Activated T-helper 1 cell treated with anti-CD3 and anti-CD28 coated beads, Interleukin-2, amount 50 U/mL, for 16 hours (primary cell): ENCODE measurements at places on chromosomes 2 and 18.

DNA sequence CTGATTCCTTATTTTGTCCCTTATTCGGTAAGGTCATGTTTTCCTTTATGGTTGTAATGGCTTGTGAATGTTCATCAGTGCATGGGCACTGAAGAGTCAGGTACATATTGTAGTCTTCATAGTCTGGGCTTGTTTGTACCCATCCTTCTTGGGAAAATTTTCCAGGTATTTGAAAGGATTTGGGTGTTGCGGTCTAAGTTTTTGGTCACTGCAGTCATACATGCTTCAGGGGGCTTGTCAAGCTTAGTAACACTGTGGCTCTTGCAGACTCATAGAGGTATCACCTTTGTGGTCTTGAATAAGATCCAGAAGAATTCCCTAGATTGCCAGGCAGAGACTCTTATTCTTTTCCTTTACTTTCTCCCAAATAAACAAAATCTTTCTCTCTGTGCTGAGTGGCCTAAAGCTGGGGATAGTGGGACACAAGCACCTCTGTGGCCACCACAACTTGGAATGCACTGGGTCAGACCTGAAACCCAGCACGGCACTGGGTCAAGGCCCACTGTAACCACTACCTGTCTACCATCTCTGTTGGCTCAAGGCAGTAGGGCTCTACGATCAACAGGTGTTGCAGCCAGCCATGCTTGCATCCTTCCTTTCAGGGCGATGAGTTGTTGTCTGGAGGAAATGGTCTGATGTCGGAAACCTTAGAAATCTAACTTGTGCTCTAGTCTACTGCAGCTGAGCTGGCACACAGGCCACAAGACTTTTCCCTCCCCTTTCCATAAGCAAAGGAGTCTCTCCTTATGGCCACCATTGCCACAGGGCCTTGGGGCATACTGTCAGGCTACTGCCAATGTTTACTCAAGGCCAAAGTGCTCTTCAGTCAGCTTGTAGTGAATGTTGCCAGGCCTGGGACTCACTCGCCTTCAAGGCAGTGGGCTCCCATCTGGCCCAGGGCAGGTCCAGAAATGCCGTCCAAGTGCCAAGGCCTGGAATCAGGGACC is 21.5 kb downstream of the IL1RN start:
- DNase-seq: no peak

DNA sequence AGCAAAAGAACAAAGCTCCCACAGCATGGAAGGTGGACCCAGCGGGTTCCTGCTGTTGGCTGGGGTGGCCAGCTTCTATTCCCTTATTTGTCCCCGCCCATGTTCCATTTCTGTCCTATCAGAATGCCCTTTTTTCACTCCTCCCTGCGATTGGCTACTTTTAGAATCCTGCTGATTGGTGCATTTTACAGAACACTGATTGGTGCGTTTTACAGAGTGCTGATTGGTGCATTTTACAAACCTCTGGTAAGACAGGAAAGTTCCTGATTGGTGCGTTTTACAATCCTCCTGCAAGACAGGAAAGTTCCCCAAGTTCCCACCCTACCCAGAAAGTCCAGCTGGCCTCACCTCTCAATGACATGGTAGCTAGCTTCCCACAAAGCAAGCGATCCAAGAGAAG is 40.2 kb upstream of the UGP2 start:
- DNase-seq: no peak

GRCh38 chr2:101197215-101197745 is 46.1 kb upstream of the TBC1D8 start:
- DNase-seq: no peak

GRCh38 chr2:227326783-227327182 is 1.7 kb downstream of the MFF start:
- DNase-seq: no peak

- no peak for DNase-seq
Observed at GRCh38 chr18:50284255-50284885, 3.0 kb upstream of the MBD1 start.

DNA sequence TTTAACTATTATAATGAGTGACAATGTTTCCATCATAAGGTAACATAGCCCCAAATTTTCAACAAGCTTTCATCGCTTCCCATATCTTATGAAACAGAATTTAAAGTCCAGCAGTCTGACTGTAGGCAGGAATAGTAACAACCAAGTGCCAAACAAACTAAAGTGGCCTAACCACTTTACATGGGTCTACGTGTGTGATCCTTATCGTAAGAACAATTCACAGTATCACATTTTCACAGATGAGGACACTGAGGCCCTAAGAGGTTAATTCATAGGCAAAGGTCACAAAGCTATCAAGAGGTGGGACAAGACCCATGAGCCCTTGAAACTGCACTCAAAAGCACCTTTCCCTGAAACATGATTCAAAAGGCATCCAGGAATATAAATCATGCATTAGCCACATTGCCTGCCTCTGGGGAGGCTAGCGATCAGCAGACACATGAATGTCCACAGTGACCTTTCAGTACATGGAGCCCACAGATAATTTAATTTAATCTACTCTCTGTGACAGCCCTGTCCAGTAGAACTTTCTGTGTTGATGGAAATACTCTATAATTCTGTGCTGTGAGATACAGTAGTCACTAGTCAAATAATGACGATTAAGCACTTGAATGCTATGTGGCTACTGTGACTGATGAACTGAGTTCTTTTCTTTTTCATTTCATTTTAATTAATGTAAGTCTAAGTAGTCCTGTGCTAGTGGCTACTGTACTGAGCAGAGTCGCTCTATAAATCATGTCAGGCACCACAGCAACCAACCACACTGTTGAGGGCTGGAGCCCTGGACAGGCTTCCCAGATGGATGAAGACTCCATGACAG is 30.3 kb downstream of the KIDINS220 start:
- no peak for DNase-seq

DNA sequence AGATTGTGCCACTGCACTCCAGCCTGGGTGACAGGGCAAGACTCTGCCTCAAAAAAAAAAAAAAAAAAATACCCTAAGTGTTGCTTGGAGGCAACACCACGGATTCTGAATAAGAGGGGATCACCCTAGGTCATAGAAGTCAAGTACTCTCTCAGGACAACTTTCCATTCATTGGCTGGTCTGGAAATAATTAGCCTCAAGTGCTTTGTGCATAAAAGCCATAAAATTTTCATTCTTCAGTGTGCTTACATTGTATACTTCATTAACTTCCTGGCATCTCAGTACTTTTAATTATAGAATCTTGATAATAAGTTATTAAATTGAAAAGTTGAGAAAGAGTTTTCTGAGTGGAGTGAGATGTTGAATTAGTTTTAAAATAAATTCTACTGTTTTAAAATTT is 876.1 kb upstream of the FAM98A start:
- no peak for DNase-seq

- DNase-seq: no peak
Observed at GRCh38 chr2:43321446-43321845, 95.0 kb upstream of the ZFP36L2 start.

GRCh38 chr2:204278454-204278853 is 266.8 kb upstream of the PARD3B start:
- DNase-seq: no peak

- DNase-seq: no peak
Observed at GRCh38 chr2:158413581-158413980, 43.0 kb downstream of the CCDC148 start.

GRCh38 chr2:20594957-20595356 is 55.9 kb downstream of the HS1BP3 start:
- DNase-seq: no peak

GRCh38 chr2:7225848-7226247 is 308.6 kb downstream of the RNF144A start:
- no peak for DNase-seq

DNA sequence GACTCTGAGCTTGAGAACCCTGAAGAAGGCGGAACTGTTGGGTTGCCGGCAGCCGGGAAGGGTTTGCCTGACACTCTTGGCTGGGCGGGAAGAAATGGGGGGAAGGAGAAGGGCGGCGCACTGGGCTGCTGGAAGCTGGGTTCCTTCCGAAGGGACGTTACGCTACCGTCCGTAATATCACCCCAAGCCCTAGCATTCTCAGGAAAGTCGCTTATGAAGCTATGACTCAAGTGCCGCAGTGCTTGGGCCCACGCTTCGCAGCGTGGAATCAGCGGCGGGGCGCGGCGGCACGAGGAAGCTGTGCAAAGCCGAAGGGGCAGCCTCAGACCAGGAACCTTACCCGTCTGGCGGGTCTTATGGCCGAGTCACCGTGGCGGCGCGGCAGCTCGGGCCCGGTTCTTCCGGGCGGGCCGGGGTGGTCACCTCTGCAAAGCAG is 50.2 kb upstream of the SIGLEC15 start:
- DNase-seq: peak; percentile 16

GRCh38 chr2:217285926-217286325 is 426.1 kb upstream of the TNP1 start:
- no peak for DNase-seq

DNA sequence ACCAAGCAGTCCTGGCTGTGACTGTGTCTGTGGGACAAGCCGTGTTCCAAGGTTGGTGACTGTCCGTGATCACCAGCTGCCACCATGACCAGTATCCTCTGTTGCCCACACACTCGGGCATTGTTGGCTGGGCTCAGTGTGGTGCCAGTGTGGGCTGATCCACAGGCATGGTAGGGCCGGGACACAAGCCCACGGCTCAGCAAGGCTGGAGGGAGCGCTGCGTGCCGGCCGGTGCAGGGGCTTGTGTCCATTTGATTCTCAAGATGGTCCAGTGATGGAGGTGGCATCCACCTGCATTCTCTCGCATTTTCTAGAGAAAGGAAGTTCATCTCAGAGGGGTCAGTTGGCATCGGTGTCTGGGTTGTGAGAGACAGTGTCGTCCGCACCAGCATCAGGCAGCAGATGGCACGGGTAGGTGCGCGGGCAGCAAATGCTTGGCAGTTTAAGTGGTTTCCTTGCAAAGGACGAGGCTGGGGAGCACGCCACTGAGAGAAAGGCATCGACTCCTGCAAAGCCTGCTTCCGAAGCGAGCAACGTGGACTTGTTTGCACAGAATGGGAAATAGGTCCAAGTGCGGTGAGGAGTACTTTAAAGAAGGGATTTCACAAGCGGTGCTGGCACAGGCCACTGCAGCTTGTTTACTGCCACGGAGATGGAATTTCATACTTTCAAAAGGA is 20.9 kb downstream of the TWIST2 start:
- no peak for DNase-seq

GRCh38 chr2:130241041-130241707 is 42.9 kb upstream of the TUBA3E start:
- no peak for DNase-seq

DNA sequence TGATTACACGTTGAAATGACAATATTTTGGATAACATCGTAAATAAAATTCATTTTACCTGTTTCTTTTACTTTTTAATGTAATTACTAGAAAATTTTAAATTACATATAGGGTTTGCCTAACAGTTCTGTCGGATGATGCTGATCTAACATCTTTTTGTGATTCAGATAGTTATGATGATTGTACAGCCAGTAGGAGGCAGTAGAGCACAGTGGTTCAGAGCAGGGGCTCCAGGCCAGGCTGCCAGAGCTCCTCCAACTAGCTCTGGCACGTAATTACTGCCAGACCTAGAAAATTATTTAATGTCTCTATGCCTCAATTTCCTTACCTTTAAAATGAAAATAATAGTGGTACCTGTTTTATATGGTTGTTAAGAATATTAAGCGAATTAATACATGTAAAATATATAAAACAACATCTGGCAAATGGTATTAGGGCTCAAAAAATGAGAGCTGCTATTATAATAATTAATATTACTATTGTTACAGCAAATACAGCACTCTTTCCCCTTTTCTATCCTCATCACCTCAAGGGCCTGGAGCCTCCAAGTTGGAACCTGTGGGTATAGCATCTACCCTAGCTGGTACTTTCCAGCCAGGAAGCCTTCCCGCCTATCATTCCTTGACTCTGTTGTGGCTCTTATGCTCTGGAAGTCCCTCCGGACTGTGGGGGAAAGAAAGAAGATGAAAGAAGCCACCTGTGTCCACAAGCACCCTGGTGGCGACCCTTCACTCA is 47.7 kb upstream of the PLA2R1 start:
- no peak for DNase-seq

GRCh38 chr18:40851014-40851429 is 1104.0 kb upstream of the PIK3C3 start:
- DNase-seq: no peak

DNA sequence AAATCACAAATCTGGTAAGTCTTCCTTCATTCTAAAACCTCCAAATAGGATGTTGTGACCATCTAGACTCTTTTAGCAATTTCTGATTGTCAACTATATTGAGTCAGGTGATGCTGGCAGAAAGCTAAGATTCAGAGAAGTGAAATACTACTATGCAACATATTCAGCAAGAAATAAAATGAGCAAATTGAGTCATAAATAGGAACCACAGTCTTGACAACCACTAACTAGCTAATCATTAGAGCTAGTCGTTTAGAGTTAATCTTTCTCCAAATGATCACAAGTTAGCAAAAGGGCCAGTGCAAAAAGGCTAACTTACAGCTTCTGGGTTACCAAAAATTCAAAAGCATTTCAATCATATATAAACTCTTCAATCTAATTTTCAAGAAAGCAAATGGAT is 54.5 kb downstream of the ROCK1 start:
- no peak for DNase-seq

- no peak for DNase-seq
Observed at GRCh38 chr2:158688721-158689120, 106.4 kb upstream of the DAPL1 start.

DNA sequence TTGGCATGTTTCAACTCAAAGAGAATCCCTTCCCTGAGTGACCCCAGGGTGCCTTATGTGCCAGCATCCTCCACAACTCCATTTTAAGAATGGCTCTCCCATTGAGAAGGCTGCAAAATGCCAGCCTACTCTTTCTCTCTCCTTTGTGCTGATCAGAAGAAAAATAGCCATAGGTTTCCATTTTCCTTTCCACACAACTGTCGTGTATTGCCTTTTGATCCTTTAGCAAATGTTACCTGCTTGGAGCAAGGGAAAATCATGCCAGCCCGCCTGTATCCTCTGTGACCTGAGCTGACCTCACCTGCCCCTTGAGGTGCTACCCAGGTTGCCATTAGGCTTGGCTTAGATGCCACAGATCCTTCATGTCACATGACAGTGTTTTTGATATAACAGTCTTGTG is 38.8 kb downstream of the DPYSL5 start:
- DNase-seq: no peak

DNA sequence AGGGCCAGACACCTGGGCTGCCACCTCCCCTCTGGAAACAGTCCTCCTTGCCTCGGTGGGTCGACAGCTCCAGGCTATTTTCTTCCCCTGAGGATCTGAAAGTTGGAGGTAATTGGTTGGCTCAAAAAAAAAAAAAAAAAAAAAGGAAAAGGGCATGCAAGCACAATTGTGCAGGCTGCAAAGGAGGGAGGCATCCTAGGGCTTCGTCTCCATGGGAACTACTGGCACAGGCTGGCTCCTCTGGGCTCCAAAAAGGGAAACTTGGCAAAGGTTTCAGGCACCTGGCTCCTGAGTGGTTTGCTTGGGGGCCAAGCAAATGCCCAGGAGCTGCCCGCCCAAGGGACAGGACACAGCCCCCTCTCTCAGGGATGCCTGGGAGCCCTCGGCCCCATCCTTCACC is 1.1 kb upstream of the KCNIP3 start:
- DNase-seq: no peak

- DNase-seq: no peak
Observed at GRCh38 chr2:180670302-180671003, 310.0 kb upstream of the UBE2E3 start.
